ENCODE measurements at places on chromosomes 12 and 14.
A peak's percentile ranks its signal among the peaks of the same experiment; 100 is the strongest.

DNA sequence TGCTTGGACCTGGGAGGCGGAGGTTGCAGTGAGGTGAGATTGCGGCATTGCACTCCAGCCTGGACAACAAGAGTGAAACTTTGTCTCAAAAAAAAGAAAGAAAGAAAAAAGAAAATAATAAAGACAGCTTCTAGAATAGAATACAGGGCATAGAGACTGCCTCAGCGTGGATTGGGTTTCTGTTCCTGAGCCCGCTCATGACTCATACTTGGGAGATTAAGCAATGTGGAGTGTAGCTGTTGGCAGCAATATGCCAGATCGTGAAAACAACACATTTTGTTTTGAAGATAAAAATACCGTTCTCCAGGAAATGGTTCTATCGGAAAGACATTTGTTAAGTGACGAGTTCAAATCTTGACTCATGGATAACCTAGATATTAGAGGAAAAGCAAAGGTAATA, 67.2 kb downstream of the GLT1D1 start:
- peak; percentile 26 for DNase-seq

- no peak for DNase-seq
Measured at GRCh38 chr12:91773749-91774429, 371.8 kb downstream of the BTG1 start.

DNA sequence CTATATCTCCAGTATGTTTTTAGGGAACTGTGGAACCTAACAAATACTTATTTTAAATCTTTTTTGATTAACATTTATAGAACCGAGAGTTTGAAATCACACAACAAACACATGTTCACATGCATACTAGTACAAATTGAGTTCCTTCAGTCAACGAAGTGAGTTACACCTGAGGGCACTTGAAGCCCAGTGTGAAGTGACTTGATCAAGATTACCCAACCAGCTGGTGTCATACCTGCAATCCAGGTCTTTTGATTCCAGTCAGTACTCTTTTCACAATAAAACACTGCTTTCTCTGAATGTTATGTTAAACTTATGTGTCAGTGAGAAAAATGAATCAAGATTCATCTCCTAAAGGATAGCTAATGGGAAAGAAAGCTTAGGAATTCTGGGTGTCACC, 35.2 kb downstream of the VRK1 start:
- no peak for DNase-seq

DNA sequence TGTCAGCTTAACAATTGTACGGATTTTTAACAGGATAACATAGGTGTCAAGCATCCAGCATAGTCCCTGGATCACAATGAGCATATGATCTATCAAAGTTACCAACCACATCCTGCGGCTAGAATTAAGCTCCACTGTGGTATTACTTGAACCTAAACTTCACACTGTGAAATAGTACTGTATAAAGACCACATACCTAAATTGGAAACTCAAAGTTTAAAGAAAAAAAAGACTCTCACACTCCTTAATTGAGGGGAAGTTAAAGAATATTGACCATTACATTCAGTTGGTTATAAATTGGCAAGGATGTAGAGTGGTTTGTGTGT, 133.0 kb upstream of the PZP start:
- DNase-seq: no peak

GRCh38 chr12:57216921-57217879, 606 bp downstream of the NXPH4 start:
- no peak for DNase-seq

DNA sequence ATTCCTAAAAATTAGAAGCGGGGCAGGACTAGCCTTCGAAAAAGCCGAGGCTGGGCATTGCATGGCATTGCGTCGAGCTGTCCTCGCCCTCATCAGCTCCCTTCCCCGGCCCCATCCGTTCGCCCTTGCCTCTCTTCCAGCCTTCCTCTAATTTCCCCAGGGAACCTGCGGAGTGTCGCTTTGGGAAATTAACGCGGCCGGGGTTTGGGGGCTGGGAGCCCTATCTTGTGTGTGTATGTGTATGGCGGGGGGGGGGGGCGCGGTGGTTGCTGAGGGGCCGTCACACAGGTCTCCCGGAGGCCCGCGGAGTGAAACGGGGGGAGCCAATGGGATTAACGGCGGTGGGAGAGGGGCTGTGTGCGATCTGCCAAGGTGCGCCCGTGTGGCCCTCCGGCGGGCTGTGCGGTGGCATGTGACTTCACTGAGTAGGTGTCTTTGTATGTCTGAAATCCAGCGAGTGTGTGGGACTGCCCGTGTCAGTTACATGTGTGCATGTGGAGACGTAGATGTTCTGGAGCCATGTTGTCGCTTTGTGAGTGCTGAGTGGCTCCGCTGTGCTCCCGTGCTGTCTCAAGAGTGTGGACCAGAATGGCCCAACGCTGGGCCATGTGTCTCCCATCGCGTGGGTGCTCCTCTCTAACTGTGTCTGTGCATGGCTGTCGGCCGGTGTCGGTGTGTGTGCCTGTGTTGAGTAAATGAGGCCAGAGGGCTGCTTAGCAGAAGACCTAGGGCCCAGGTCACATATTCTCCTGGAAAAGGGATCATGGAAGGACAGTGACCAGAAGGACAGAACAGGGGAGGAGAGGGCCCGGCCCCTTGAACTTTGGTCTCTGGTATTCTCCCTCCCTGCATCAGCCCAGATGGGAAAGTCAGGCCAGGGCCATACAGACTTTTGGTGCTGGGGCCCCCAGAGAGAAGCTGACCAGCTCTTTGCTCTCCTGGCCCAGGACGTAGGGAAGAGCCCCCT, 1.5 kb downstream of the PTMS start:
- no peak for DNase-seq

Measured in fibroblast of skin of right biceps (primary cell).